ENCODE measurements at places on chromosomes 4 and X. TPM values are rescaled to one million over a fixed set of nuclear protein-coding genes. Genes with fewer than 3 reads are reported as not detected.

Gene AKAP14
- not detected for total RNA-seq

Gene SLIT2
- total RNA-seq: 0.13 TPM

Gene YY2
- total RNA-seq: 0.90 TPM

Gene SMIM10
- 1.9 TPM for total RNA-seq

Gene PPP1R2C
- total RNA-seq: not detected

Gene TMEM31
- not detected for total RNA-seq

DNA sequence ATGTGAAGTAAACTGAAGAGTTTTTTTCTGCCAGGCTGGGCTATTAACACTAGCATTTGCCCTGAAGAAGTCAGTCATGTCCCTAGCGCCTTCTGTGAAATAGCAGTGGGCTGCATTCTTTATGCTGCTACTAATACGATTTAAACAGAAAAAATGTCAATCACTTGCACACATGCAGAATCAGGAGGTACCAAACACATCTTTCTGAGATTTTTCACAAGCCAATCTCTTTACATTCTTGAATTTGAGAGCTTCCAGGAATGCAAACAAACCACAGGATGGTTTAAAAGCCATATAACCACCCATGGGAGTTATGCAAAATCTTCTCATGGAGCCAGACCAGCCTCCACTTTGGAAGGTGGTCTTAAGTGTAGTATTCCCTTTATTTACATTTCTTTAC lies 220.1 kb downstream of the IQCM start:
- DNase-seq: no peak

DNA sequence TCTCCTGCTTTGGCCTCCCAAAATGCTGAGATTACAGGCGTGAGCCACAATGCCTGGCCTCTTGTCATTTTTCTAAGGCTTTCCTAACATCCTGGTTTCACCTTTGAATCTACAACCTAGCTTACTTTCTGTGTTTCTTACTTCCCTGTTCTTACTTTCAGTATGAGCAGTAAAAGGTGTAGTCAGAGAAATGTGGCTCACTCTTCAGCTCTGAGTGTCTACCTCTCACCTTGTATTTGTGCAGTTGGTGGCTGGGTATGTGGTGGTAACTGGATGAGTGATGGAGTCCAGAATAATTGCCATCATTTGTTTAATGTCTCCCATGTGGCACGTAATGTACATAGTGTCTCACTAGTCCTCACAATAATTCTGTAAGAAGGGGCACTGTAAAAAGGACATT lies 19.1 kb upstream of the CXCL11 start:
- DNase-seq: no peak

- peak; percentile 61 for DNase-seq
Measured at GRCh38 chr4:150510176-150510865, 71.6 kb upstream of the MAB21L2 start.

DNA sequence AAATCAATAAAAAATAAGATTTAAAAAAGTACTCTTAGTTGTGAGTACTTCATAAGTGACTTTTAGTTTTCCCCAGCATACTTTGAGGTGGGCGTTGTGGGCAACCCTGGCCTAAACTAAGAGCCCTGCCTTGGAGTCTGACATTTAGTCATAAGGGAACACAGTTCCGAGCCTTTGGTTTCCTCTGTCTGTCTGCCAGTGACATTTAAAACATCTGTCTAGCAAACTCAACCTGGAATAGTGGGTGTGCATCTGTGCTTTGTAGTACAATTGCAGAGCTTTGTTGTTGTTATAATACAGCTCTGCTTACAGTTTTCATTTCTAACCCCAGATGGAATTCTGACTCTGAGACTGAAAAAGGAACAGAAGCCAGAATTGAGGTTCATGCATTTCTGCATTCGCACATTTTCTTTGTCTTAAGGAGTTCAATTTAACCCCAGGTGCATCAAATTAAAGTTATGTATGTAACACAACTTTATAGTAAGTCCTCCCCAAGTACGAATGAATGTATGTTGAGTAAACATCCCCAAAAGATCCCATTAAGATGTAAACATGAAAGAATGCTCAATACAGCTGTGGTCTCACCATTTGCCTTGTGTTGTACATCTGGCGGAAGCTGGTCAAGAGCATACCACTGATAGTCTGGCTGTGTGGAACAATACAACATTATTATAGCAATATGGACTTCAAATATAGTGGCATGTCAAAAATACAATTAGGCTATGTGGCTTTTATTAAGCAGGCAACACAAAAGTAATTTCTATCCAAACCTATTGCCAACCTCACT lies 25.9 kb downstream of the TNIP3 start:
- DNase-seq: no peak

DNA sequence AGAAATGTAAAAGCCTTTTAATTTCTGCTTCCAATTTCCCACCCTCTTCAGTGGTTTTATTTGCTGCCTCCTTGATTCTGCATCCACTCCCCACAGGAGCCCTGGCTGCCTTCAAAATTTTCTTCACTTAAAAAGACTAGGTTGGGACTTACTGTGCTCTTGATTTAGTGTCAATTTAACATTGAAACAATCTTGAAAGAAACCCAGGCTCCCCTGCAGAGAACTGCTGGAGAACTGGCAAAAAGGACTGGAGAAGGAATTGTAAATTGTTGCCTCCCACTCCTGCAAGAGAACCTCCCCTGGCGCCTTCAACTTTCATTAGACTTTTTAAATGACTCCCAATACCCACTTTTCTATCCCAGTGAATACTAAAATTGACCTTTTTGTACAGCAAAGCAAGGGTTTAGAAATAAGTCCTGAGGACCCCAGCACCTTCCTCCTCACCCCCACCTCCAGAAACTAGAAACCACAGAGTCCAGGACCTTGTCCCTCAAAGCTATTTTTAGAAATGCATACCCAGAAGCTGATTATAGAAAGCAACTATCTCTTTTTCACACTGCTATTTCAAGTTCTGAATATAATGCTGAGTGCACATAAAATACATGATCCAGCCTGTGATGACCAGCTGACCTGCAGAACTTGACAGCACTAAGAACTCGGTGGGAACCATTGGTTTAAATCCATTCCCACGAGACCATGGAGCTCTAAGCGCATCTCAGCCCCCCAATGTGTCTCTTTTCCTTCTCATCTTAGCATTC lies 155.5 kb downstream of the INPP4B start:
- no peak for DNase-seq

DNA sequence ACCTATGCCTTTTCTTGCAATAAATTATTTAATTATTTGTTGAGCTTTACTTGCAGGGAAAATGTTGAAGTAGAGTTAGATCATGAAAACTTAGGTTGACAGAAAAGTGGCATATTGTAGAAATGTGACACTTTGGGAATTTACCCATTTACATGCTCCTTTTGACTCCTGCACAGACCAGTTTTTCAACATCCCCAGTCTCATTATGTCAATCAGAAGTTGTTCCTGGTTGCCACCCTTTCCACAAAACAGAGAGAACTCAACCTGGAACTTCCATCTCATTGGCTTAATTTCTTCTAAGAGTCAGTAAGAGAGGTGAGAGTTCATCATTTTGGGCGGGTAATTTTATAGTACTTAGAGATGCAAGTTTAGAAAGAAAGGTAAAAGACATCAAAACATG lies 284.6 kb upstream of the ANKRD50 start:
- no peak for DNase-seq

DNA sequence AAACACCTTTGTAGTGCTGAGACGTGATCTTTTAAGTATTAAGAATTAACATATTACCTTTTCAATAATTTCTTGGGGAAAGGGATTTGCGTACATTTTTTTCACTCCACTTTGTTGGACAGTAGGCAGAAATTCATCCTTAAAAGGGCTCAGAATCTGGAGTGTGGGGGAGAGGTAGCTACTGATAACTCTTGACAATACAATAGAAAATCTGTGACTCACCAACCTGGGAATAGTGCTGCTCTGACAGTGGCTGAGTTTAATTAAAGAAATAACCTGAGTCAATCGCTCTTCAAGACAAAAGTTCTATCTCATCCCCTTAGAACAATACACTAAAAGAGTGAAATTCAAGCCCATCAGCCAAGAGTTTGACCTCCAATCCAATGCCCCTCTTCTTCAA lies 60.2 kb downstream of the SLC9A7 start:
- peak; percentile 3 for DNase-seq
